ENCODE measurements at places on chromosomes 6 and 20.

GRCh38 chr6:23940466-23940865 lies 185.5 kb upstream of the NRSN1 start:
- no peak for DNase-seq

- DNase-seq: no peak
Measured at GRCh38 chr6:165704045-165704748, 41.2 kb upstream of the PDE10A start.

DNA sequence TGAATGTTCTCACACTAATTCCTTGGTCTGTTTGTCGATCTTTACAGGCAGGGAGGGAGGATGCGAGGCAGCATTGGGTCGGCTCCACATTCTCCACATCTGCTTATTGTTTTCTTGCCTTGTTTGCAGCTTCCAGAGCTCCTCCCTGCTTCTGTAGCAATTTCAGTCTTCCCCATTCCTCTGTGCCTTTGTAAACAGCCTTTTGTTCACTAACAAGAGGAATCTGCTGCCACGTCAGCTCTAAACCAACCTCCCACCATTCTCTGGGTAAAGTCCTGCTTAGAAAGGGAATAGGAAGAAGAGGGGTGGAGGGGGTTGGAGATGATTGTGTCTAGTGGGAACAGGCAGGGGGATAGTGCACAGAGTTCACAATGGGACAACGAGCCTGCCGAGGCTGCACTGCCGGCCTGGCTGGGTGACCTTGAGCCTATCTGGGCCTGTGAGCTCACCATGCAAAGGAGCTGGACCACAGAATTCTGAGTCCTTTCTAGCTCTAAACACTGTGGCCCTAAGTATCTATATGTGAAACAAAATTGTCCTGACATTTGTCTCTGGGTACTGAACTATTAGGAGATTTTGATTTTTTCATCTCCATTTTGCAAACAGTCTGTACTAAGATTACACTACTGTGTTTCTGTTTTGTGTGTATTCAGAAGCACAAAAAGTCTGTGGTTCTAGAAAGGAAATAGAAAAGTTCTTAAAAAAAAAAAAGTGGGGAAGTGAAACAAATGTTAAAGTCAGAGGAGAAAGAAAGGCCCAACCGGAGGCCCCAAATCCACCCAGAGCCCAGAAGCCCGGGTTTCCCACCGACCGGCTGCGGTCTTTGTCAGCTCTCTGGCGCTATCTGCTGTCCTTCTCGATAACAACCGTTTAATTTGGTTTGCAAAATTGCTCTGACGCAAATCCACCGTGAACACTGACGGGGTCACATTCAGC lies 1.4 kb upstream of the PRND start:
- peak; percentile 47 for DNase-seq

DNA sequence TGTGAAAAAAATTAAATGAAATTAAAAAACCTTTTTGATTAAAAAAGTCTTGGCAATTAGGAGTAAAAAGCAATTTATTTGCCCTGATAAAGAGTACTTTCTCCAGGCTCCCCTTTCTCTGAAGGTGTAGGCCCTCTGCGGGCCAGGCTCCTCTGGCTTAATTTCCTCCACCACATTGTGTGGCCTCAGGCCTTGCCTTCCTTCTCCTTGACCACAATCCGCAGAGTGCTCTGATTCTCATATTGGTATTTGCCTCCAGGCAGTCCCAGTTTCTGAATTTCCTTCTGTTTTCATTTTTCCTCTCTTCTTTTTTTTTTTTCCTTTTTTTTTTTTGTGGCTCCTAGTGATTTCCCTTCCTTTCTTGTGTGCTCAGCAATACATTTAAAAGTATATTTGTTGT lies 96.4 kb downstream of the AIG1 start:
- no peak for DNase-seq

- no peak for DNase-seq
Measured at GRCh38 chr20:25301357-25301920, 53.6 kb downstream of the PYGB start.

- no peak for DNase-seq
Measured at GRCh38 chr6:109236115-109237076, 141.1 kb downstream of the CEP57L1 start.

GRCh38 chr6:109713097-109713496 lies 22.0 kb downstream of the FIG4 start:
- no peak for DNase-seq

- no peak for DNase-seq
Measured at GRCh38 chr6:4370066-4370465, 234.7 kb upstream of the ECI2 start.

- no peak for DNase-seq
Measured at GRCh38 chr6:126976253-126976797, 142.1 kb upstream of the RSPO3 start.

- no peak for DNase-seq
Measured at GRCh38 chr6:73030791-73031782, 194.2 kb downstream of the KHDC1L start.

DNA sequence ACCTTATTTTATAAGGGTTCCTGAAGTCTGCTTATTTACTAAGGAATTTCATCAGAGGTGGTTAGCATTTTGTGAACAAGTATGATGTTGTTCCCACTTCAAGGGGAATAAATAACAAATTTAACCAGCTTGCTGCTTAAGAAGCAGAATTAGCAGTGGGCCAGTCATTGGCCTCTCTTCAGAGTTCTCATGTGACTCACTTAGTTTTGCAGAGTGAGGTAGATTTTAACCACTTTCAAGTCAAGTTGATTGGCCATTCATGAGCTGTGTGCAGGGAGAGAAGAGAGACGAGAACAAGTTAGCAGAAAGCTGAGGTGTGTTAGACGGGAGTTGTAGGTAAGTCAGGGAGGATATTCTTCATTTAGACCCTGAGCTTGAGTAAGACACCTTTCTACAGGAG lies 18.1 kb downstream of the TOP1 start:
- DNase-seq: no peak

- DNase-seq: no peak
Measured at GRCh38 chr6:103113416-103113815, 1719.9 kb downstream of the GRIK2 start.
